Activated CD4-positive, alpha-beta T cell treated with anti-CD3 and anti-CD28 coated beads, Interleukin-2, amount 50 U/mL, for 48 hours (primary cell): ENCODE measurements at places on chromosomes 4 and X.

DNA sequence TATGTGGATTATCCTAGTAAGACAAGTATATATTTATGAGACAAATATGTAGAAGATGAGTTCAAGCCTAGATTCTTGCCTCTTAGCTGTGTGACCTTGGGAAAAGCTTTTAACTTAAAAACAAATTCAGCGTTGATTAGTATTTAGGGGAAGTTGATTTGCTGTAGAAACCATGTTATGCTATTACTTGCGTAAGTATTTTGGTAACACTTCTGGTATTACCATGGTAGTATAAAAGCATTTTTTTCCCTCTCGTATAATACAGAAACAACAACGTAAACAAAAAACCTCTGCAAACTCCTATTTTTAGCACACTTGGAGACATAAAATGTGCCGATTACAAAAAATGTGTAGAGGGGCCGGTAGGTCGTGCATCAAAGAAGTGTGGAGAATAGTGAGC is 33.2 kb downstream of the STAG2 start:
- DNase-seq = no peak

DNA sequence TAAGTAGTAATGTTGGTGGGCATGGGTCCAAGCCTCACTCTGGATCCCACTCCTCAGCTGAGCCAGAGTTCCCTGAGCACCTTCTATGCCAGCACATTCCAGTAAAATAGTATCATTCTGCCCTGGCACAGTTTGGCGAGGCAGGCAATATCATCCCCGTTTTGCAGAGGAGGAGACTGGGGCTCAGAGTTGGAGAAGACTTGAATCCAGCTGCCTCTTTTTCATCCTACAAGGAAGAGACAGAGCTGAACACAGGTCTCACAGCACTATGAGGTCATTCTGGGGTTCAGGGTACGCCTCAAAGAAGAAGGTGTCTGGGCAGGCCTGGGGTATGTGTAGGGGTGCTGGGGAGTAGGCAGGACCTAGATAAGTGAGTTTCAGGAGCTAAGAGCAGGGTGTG is 103.9 kb upstream of the STX18 start:
- no peak for DNase-seq

- no peak for DNase-seq
These were observed 15.0 kb upstream of the TMEM164 start for GRCh38 chrX:109987884-109988283.

DNA sequence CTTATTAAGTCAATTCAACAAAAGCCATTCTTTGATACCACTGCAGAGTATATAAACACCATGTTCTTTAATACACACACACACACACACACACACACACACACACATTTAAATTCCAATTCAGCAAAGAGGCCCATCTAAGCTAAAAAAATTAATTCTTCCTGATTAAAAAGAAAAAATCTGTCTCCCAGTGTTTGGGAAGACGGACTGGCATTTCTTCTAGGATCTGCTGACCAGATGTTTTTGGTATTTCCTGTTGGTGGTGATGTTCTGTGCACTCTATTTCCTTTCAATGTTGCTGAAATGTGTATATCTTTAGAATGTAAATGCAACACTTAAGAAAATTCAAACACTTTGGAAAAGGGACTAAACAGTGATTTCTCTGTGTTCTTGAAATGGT is 243.8 kb downstream of the THOC2 start:
- DNase-seq = no peak

GRCh38 chrX:5780821-5781220 is 447.8 kb downstream of the NLGN4X start:
- no peak for DNase-seq

GRCh38 chr4:110138551-110138950 is 59.9 kb downstream of the ELOVL6 start:
- DNase-seq = no peak

DNA sequence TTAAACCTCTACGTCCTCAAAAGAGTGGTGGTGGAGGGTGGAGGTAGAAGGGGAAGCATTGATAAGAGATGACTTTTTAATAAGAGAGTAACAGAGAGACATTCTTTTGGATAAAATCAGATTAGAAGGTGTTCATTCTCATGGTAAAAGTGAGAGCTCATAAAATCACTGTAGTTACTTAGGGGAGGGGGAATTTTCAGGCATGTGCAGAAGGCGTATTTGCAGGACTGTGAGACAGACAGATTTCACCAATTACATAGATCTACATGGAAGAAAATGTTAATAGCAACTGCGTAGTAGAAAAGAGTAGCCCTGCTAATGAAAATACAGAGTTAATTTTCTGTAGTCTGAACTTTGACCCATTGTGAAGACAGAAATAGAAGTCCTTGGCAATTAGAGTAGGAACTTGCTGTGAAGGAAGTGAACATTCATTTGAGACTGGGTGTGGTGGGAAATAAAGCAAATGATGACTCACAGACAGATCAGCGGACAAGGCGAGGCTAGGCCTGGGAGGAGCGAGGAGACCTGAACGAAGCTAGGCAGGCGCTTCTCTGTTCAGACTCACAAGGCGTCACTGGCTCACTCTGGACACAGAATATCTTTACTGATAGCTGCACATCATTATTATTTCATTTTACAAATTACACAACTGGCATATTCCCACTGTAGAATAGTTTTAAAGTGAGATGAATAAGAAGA is 57.2 kb upstream of the FAM9C start:
- peak; percentile 59 for DNase-seq

DNA sequence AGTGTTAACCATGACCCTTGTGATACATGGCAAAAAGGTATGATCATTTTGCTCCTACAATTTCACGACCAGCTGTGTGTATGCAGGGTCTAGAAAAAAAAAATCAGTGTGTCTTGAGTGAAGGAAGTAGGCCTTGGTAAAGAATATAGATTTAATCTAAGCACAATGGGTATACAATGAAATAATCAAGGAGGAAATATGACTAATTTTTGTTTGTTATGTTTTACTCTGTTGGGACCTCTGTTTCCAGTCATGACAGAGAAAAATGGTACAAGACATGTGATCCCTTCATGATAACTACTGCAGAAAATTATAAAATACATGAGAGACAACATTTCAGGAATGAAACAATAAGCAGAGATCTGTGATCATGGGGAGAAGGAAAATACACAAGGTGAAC is 835.5 kb downstream of the PDHA2 start:
- DNase-seq = no peak

- DNase-seq = no peak
These were observed 7.4 kb upstream of the SLC9B1 start for GRCh38 chr4:103026868-103027267.

GRCh38 chr4:102687982-102688433 is 72.8 kb downstream of the MANBA start:
- no peak for DNase-seq

DNA sequence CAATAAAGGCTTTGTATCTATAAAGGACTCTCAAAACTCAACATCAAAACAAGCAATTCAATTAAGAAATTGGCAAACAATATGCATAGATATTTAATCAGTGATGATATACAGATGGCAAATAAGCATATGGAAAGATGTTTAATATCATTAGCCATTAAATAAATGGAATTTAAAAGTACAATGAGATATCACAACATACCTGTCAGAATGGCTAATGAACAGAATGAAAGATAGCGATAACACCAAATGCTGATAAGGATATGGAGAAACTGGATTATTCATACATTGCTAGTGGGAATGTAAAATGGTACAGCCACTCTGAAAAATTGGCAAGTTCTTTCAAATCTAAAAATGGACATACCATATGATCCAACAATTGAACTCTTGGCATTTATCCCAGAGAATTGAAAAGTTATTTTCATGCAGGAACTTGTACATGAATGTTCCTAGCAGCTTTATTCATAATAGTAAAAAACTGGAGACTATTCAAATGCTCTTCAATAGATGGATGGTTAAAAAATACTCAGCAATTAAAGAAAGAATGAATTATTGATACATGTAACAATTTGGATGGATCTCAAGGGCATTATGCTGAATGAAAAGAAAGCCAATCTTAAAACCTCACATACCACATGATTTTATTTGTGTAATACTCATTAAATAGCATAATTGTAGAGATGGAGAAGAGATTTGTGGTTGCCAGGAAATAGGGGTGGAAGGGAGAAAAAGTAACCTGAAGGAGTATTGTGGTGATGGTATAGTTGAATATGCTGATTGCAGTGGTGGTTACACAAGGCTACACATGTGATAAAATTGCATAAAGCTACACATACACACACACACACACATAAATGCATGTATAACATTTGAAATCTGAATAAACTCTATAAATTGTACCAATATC is 45.9 kb upstream of the ALG13 start:
- no peak for DNase-seq

GRCh38 chrX:38961936-38962335 is 160.7 kb downstream of the MID1IP1 start:
- DNase-seq = no peak

GRCh38 chr4:13365195-13365594 is 118.9 kb downstream of the RAB28 start:
- DNase-seq = no peak

- no peak for DNase-seq
These were observed 45.9 kb upstream of the RHOH start for GRCh38 chr4:40150932-40151331.
